ENCODE measurements at places on chromosomes 4 and X.

- no peak for DNase-seq
Measured at GRCh38 chrX:115491766-115492165, 69.2 kb upstream of the PLS3 start.

DNA sequence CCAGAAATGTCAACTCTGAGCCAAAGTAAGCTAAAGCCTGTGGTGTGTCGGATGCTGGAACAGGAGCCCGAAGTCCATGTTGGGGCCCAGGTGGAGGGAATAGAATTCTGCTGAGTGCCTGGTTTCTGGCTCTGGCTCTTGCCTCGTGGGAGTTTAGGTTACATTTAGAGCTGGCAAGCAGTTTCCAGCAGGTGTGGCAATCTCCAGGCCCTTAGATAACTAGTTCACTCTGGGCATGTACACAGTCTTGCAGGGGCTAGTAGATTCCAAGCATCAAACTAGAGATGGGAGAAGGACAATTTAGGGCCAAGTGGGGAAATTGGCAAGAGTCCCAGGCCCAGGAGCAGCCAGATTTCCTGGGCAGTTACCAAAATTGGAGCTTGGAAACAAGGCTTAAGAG is 56.3 kb upstream of the STOX2 start:
- no peak for DNase-seq

- DNase-seq = no peak
Measured at GRCh38 chr4:85784348-85784747, 309.4 kb downstream of the ARHGAP24 start.

- DNase-seq = no peak
Measured at GRCh38 chr4:117084866-117085701, at the start of gene TRAM1L1. TRAM1L1 (minus strand) TSS chr4:117085576; CDS start chr4:117085393, 183 bp downstream.

- DNase-seq = no peak
Measured at GRCh38 chrX:87580862-87581261, 63.3 kb downstream of the KLHL4 start.

DNA sequence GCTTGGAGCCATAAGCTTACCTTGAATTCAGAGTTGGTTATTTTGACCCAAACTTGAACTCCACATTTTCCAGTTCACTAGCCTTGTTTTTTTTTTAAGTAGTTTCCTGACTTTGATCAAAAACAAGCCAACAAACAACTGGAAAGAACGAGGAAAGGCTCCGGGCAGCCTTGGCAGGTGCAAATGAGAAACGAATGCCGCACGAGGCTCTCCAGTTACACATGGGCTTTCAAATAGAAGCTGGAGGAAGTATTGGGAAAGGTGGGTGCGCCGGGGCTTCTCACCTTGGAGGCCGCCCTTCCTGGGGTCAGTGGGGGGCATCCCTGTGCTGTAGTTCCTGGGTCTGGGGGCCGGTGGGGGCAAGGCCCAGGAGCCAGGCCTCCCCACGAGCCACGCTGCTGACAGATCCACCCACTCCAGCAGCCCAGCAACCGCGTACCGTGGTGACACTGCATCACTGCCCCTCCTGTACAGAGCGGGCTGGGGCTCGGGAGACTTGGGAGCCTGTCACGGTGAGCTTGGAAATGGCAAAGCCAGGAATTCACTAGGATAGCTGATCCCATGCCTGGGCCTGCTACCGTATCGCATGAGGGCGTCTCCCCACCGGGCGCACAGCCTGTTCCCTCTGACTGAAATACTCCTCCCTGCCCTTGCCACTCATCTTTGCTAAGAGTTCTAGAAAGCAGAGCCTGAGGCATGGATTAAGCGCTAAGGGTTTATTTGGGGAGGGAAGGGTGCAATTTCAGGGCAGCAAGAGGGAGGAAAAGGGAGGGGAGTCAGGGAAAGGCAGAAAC is 50.9 kb upstream of the ADRA2C start:
- no peak for DNase-seq

GRCh38 chrX:23896981-23897380 is 10.8 kb downstream of the APOO start:
- no peak for DNase-seq

- DNase-seq = no peak
Measured at GRCh38 chr4:153428941-153429475, 37.2 kb upstream of the TMEM131L start.

DNA sequence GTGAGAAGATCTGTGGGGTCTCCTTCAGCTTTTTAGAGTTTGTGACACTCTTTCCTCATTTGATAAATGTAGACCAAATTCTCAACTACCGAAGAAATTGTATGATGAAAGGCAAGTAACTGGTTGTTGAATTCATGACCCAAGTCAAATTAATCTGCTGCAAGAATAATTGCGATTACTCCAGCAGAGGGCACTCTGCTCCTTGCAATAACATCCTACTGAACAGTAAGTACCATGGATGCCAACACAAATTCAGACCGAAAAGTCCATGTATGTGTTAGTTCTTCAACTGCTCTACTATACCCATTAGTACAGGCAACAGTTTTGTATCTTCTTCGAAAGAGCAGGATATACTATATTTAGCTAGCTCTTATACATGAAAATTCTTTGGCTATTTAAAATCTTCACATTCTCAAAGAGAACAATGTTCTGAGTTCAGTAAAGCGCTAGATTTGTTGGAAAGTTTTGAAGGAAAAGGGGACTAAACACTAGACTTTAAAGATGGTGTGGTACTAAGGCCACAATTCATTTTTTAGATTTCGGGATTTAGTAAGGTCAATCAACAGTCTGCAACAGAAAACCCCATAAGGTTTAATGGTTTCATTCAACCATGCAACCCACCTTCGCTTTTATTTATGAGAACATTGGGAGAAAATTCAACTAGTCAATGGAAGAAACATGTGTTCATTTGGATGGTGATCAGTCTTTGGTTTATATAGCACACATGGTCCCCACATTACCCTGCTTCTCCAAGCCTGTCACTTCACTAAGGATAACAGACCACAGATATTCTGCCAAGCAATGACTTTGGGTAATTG is 105.4 kb upstream of the TBC1D9 start:
- no peak for DNase-seq

- DNase-seq = no peak
Measured at GRCh38 chr4:35151816-35152572, 1092.3 kb downstream of the ARAP2 start.

GRCh38 chr4:44100456-44100855 is 348.2 kb downstream of the KCTD8 start:
- no peak for DNase-seq

DNA sequence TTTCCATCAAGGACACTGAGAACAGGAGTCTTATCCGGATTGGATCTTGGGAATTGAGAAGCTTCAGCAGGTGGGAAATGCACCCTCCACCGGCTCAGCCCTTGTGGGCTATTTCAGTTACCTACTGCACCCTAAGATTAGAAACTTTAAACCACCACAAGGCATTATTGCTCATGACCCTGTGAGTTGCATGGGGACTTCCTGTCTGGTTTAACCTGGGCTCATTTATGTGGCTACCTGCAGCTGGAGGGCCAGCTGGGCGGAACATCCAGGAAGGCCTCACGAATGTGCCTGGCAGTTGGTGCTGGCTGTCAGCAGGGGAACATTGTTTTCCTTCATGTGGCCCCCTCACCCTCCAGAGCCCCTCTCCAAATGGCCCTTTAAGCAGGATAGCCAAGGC is 164.1 kb downstream of the DEFB131A start:
- no peak for DNase-seq

DNA sequence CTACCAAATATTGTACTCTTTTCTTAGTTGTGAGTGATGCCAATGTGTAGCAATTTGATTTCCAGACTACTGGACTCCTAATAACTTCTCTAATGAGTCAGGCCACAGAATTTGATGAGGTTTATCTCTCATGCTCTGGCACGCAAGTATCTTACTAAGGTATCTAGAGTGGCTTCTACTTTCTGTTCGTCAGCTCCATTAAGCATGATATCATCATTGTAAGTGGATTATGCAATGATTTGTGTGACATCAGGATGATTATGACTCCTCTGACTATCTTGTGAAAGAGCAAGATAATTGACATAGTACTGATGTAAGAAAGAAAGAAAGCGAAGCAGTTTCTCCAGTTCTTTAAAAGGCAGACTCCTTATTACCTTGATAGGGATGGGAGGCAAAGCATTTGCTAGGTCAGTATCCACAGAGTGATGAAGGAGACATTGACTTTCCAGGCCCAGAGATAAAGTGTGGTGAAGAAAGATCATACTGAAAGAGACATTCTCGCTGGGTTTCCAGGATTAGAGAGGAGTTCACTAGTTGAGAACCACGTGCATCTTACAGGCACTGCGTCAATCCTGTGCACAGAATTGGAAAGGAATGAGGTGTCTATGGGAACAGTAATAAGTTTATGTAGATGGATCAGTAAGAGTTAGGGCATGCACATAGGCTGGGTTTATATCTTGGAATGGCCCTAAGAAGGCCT is 161.9 kb upstream of the STK26 start:
- DNase-seq = no peak

- no peak for DNase-seq
Measured at GRCh38 chrX:21225643-21226042, 148.6 kb upstream of the CNKSR2 start.

DNA sequence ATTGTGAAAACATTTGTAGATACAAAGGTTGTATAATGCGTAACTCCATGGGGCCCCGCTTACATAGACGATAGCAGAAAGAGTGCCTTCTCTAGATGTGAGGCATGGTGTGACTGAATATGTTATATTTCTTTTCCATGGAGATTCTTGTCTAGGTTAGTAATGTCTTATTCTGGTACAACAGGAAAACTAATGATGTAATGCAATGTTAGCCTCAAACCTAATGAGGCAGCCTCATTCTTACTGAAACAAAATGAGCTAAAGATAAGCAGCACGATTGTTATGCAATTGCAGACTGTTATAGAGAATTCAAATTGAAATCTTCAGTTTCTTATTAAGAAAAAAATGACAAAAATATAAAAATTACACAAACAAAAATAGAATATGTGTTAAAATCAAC is 171.1 kb upstream of the ANKRD50 start:
- no peak for DNase-seq

DNA sequence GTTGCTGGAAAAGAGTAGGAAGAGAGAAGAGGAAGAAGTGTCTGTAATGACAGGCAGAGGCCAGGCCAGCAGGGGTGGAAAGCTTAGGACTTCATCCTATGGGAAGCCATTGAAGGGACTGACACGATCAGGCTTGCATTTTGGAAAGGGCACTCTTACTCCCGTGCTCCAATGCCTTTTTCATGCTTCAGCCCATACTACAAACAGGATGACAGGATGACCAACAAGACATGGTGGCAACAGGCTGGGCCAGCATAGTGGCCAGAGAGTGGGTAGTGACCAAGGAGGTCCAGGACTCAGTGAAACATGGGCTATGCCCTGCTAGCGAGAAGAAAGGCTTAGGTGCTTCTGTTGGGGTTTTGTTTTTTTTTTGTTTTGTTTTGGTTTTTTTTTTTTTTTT is 2.6 kb upstream of the KLF3 start:
- no peak for DNase-seq

DNA sequence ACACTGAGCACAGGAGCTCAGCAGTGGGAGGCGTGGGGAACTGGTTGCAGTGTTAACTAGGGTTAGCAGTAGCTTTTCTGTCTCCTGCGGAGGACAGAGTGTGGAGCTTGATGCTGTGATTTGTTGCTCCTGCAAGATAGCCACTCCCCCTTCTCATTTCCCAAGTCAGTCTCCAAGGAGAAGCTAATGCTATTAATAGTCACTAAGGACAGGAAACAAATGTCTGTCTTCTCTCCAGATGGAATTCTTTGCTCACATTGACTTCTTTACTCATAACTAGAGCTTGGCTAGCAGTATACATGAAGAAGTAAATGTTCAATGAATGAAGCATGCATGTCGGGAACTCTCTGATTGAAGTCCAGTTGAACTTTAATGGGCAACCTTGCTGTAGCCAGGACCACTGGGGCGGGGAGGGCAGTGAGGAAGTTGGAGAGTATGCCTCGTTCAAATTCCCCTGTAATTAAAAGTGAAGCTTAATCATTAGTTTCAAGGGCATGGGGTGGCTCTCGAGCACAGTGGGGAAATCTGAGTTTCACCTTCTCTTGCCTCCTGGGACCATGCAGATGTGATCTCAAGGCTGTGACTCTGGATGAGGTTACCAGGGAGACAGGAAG is 156.6 kb upstream of the SCML1 start:
- DNase-seq = no peak

GRCh38 chrX:109389917-109390316 is 92.0 kb downstream of the GUCY2F start:
- no peak for DNase-seq

- DNase-seq = no peak
Measured at GRCh38 chrX:152343306-152343705, 107.8 kb downstream of the GABRA3 start.

DNA sequence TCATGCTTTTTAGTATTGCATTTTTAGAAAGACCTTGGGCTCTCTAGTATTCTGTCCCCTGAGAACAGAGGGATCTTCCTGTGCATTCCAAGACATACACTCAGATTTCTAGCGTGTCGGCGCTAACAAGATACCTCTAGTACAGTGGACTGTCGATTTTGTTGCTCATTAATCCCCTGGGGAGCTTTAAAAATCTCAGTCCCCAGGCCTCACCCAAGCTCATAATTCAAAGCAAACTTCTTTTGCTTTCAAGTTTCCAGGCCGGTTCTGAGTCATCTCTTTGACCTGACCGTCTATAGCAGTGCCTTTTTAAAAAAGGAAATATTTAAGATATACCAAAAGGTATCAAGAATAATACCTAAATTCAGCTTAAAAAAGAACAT is 137.0 kb downstream of the AMMECR1 start:
- no peak for DNase-seq

DNA sequence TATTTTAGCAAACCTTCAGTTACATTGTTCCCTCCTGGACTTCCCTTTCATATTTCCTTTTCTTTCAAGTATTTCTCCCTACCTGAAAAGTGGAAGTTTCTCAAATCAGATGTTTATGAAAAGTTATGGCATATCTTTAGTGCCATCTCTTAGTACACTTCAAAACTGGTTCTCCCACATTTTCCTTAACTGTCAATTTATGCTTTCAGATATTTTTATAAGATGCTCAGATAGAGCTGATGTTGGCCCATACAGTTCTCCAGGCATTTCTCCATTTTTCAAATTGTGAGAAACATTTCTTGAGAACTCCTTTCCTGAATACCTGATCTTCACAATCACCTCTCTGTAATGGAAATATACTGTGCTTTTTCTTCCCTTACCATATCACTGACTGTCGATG is 32.5 kb upstream of the AP1AR start:
- no peak for DNase-seq

DNA sequence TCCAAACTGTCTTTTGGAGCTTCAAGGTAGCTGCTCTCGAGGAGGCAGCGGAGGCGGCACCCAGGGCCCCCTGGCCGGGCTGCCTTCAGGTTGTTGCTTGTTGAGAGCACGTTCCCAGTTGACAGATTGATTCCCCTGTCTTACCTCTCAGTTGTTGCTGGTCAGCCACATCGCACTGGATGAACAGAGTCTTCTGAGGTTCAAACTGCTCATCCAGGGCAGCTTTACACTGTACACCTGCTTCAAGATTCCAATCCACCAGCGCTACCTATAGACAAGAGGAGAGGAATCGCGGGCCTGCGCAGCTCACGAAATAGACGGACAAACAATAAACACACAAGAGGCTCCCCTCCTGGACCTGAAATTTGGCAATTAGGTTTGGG is 497 bp downstream of the HPGD start:
- no peak for DNase-seq

GRCh38 chr4:121009578-121010478 is 62.5 kb downstream of the NDNF start:
- no peak for DNase-seq

All from activated T-helper 9 cell treated with anti-CD3 and anti-CD28 coated beads, Interleukin-2, amount 50 U/mL, for 16 hours (primary cell).